Fibroblast of the aortic adventitia (primary cell): ENCODE measurements at places on chromosomes 7 and 10. TPM values are rescaled to one million over a fixed set of nuclear protein-coding genes. Genes with fewer than 3 reads are reported as not detected.

- peak; percentile 90 for DNase-seq
Measured at GRCh38 chr10:93160829-93161228, 87.1 kb downstream of the CYP26A1 start.

Gene ANKRD30A
- not detected in 2 replicates for total RNA-seq

DNA sequence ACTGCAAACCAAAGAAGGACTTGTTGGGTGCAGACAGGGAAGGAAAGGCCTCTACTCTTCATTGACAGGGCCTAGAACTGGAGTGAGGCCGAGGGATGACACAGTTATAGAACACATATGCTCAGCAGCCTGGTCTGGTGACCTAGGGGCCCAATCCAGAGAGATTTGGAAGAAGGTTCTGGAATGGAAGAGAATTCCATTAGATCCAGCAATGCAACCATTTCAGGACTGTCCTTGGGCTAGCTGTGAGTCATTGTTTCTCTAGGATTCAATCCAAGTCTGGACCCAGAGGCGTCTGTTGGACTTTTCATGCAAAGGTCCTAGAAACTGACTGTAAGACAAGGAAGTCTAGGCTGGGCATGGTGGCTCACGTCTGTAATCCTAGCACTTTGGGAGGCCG lies 59.2 kb downstream of the WIPF3 start:
- DNase-seq: peak; percentile 90

- no peak for DNase-seq
Measured at GRCh38 chr7:124251636-124252035, 218.8 kb upstream of the TMEM229A start.

Gene ZPBP
- total RNA-seq: not detected in 2 replicates

DNA sequence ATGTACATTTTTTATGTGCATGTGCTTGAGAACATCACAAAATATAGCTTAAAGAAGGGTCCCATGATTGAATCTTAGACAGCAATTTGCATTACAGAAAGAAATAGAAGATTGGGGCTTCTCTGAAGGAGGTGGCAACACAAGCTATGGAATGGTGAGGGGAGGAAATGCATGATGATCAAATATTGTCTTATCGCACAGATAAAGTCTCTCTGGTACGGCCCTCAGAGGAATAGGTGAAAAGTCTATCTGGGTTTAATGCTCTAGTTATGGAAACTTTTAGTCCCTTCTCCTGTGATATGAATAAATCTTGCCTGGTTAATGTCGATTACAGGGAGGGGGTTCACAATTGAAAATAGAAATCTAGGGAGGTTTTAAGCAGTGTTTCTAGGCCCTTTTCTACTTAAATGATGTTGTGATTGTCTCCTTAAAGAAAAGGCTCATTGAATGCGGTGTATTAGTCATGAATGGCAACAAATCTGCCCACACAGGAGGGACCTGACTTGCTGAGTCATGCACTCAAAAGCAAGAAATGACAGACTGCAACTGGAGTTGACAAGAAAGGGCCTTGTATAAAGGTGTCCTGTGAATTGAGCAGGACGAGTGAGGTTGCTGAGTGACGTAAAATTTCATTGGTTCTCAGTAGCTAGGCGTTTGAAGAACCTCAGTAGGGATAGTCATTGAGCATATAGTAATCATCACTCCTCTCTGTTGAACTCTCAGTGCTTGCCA lies 133.4 kb upstream of the CSTF2T start:
- DNase-seq: peak; percentile 68

DNA sequence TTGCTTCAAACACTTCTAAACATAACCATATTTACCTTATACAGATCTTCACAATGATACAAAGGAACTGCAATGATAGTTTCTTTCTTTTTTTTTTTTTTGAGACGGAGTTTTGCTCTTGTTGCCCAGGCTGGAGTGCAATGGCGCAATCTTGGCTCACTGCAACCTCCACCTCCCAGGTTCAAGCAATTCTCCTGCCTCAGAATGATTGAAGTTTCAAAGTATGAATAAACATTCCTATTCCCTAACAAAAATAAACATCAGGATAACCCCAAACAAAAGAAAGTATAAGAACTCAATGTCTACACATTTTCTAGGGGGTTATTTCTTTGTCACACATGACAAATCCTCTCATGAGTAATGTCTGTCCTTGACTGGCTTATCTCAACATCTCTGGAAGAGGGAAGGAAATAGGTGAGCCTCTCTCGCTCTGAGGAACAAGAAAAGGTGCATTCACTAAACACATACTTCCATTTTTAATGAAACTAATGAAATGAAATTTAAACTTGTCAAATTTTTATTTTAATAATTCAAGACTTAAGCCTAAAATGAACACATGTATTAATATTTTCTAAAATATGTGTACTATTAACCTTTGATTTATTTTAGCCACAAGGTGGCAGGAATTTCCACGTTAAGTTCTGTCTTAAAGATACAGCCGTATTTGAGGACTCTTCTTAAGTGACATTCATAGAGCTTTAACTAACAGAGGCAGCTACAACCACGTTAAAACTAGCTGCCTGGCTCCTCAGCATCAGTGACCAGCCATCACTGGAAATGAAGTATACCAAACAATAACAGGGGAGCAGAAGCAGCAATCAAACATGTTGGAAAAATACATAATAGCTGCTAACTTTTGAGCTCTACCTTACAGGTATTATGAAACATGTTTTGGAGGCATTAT lies 58.3 kb downstream of the MALSU1 start:
- peak; percentile 76 for DNase-seq

DNA sequence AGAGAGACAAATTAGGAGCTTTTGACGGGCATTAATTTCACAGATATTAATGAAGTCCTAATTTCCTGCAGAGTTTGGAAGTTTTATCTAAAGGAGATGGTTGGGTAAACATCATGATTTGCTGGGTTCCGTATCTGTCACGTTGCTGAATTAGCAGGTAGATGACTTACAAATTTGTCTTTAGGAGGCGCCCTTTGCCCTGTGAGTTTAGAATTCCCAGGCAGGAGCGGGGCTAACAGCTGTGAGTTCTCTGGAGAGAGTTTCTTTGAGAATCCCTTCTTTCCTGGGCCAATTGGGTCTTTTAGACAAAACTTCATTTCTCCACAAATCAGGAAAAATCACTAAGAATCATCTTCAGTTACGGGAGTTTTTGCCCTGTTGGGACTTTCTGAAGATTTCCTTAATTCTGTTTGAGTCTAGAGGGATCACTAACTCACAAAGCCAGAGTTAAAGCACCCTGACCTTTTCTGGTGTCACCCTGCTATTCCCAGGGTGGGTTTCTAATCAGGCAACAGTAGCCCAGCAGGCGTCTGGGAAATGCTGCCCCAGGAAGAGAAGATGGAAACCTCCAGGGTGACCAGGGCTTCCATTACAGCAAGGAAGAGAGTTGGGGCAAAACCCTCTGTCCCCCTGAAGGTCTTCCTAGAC lies 63.7 kb downstream of the PRKCQ start:
- no peak for DNase-seq

DNA sequence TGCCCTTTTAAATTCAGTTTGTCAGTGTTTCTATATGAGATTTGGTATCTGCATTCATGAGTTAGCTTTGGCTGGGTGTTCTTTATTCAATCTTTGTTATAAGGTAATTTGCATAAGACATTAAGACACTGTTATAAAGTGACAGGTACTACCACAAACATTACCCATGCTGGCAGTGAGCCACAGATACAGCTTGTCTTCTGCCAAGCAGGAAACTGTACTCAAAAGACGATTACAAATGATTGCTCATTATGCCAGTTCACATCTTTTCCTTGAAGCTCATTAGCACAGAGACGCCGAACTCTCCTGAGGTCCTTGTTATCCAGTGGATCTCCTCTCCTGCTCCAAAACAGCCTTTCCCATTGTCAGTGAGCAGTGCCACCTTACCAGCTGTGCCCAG lies 30.4 kb downstream of the AMPH start:
- DNase-seq: no peak

Gene CAV2
- total RNA-seq: 51.2 and 113 TPM in 2 replicates

Gene ZNF485
- total RNA-seq: 3.8 and 4.0 TPM in 2 replicates

DNA sequence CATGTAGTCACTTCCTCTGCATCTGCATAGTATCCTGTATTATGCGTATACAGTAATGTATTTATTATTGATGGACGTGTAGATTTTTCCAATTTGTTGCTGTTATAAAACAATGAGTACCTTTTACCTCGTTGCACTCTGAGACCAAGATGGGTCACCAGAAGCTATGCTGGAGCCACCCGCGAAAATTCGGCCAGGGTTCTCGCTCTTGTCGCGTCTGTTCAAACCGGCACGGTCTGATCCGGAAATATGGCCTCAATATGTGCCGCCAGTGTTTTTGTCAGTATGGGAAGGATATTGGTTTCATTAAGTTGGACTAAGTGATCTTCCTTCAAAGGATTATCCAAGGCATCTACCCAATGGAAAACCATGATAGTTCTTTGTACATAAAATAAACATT lies 1.0 kb downstream of the PSMC2 start:
- no peak for DNase-seq

Gene ANKRD61
- total RNA-seq: not detected in 2 replicates

- DNase-seq: peak; percentile 66
Measured at GRCh38 chr7:24401628-24402593, 117.9 kb downstream of the NPY start.

Gene CYP17A1
- total RNA-seq: not detected in 2 replicates

DNA sequence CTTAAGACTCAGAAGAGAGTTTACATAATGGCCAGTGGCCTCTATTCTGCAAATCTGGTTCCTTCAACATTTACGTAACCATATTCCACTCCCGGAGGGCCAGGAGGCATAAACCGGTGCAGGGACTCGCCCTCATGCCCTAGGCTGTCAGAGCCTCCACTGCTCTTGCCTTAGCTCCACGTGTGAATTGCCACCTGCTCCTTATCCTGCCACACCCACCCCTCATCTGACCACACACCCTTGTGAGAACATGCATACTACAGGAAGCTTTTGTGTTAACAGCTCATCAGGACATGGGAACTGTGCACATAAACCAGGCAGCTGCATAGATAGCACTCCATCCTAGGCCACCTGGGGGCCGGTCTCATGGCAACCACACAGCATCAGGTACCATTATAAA lies 146.7 kb upstream of the PFKP start:
- no peak for DNase-seq

- no peak for DNase-seq
Measured at GRCh38 chr10:128744092-128744491, 617.9 kb upstream of the MKI67 start.

Gene CCL24
- total RNA-seq: not detected in 2 replicates

DNA sequence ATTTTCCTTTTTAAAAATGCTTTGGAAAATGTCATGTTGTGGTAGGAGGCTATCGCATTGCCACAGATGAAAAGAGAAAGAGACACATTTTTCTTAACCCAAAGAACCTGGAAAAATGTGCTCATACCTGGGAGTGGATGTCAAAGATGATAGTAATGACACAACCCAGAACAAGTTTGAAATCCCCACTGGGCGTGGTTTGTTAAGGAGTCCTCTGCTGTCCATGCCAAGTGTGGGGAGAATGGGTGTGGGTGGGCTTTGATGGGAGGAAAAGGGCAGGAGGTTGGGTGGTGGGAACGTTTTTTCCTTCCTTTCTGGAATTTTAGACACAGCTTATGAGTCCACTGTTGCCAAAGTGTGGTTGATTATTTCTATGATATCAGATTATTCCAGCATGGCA lies 10.9 kb downstream of the OPTN start:
- no peak for DNase-seq

DNA sequence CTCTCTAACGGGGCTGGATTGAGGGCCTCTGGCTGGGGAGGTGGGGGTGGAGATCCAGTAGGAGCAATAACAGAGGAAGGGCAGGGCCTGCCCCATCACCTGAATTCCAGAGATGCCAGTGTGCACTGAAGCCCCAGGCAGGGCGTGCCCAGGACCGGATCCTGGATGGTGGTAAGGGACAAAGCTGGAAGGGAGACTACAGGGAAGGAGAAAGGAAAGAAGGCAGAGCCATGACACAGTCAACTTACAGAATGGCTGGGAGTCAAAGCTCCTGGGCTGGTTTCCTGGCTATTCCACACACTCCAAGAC lies 666 bp downstream of the TMEM139 start:
- DNase-seq: no peak

- no peak for DNase-seq
Measured at GRCh38 chr7:24334627-24335026, 50.6 kb downstream of the NPY start.

- no peak for DNase-seq
Measured at GRCh38 chr7:3639253-3639652, 338.2 kb downstream of the SDK1 start.

- DNase-seq: no peak
Measured at GRCh38 chr7:70578131-70578530, 553.8 kb upstream of the GALNT17 start.

DNA sequence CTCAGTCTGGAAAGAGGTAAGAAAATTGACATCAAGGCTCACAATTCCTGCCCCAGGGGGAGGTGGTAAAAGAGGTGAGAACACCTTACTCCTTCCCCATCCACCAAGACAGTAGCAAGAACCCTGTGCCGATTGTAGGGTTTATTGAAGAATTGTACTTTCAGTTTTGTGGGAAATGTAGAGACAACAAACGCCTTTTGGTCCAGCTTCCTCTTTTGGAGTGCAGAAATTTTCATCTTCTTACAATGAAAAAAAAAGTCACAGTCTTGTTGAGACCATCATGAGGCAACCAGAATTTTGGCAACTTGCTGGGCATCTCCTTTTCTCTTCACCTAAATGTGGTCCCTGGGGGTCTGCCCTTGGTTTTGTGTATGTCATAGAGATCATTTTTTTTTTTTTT lies 217.7 kb downstream of the TMEM178B start:
- DNase-seq: no peak

GRCh38 chr10:133403784-133404183 lies 9.8 kb downstream of the MTG1 start:
- DNase-seq: no peak

Gene LRIT1
- not detected in 2 replicates for total RNA-seq

Gene ZNF467
- total RNA-seq: 0.27 and 5.1 TPM in 2 replicates

Gene ALOX5
- not detected in 2 replicates for total RNA-seq

DNA sequence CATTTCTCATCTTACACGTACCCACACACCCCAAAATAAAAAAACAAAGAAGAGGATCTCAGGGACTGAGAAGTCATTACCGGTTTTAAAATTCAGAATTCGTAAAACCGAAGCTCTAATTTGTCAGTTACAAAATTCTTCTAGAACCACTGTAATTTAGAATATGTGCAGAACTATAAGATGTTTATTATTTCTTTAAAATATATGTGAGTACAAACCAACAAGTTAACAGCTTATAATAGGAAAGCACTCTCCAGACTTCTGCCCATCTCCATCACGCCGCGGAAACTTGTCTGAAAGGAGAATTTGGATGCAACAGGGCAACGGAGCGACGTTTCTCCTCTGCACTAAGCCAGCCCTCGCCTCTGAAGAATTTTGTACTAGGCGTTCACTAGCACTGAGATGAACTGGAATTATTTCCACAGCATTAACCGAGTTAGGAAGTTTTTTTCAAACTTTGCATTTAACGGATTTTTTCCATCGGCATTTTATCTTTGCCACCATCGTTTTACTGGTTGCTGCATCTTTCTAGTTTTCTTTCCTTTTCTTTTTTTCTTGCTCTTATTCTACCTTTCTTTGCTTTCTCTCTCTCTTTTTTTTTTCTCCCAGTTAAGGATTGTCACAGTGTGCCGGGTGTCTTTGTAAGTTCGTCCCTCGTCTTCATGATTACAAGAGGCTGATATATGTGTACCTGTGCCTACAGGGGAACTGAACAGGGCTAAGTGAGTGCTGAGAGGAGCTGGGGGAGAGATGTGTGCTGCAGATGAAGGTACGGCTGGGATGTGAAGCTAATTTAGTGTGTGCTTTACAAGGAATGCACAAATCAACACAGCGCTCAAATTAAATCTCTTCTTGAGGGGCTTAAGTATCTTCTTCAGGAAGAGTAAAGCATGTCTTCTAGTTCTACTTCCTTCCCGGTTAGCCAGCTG lies 295.9 kb upstream of the NFE2L3 start:
- DNase-seq: peak; percentile 38

- DNase-seq: peak; percentile 13
Measured at GRCh38 chr7:107179326-107180164, 10.7 kb downstream of the HBP1 start.
